Renal cortex interstitium (tissue), 15 donors: ENCODE measurements at places on chromosomes 11 and 22. TPM values are rescaled to one million over a fixed set of nuclear protein-coding genes. Genes with fewer than 3 reads are reported as not detected.

DNA sequence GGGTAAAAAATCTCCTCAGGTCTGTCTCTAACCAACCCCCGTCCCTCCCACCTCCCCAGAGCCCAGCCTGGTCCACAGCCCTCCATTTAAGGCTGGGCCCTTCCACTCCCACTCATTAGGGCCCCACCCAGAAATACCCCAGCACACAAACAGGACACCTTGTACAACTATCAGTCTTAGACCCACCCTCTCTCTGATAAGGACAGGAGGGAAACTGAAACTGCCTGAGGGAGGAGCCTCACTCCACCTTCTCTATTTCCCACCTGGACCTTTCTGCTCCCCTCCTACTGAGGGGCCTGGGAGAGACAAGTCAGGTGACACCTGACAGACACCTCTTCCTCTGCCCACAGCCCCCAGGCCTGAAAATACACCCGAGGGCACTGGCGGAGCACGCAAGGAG lies 90.2 kb downstream of the PLEKHA7 start:
- no peak for DNase-seq

- no peak for DNase-seq
Observed at GRCh38 chr11:66268952-66269905, 790 bp downstream of the RAB1B start.

Gene PRG3
- polyA plus RNA-seq = 0.23 TPM

Gene NPAS4
- 0.09 TPM for polyA plus RNA-seq

- no peak for DNase-seq
Observed at GRCh38 chr11:63762654-63763495, 5.7 kb downstream of the ZFTA start.

- DNase-seq = no peak
Observed at GRCh38 chr11:96051820-96052219, 127.9 kb upstream of the MTMR2 start.

DNA sequence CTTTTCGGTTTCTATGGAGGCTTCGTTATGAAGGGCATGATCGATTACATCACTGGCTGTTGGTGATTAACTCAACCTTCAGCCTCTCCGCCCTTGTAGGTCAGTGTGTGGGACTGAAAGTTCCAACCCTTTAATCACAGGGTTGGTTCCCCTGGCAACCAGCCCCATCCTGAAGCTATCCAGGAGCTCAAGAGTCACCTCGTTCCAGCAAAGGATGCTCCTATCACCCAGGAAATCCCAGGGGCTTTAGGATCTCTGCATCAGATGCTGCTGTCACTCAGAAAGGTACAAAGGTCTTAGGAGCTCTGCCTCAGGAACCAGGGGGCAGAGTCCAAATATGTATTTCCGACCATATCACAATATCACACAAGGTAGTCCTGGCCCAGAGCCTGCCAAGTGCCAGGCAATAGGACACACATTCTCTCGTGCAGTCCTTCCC lies 123.5 kb upstream of the PARVA start:
- DNase-seq = no peak

Gene HTR3A
- polyA plus RNA-seq = 0.22 TPM

- no peak for DNase-seq
Observed at GRCh38 chr11:794766-795633, 3.1 kb downstream of the SLC25A22 start.

- DNase-seq = no peak
Observed at GRCh38 chr22:27836181-27836580, 34.6 kb upstream of the MN1 start.

Gene TBX1
- polyA plus RNA-seq = 0.95 TPM

DNA sequence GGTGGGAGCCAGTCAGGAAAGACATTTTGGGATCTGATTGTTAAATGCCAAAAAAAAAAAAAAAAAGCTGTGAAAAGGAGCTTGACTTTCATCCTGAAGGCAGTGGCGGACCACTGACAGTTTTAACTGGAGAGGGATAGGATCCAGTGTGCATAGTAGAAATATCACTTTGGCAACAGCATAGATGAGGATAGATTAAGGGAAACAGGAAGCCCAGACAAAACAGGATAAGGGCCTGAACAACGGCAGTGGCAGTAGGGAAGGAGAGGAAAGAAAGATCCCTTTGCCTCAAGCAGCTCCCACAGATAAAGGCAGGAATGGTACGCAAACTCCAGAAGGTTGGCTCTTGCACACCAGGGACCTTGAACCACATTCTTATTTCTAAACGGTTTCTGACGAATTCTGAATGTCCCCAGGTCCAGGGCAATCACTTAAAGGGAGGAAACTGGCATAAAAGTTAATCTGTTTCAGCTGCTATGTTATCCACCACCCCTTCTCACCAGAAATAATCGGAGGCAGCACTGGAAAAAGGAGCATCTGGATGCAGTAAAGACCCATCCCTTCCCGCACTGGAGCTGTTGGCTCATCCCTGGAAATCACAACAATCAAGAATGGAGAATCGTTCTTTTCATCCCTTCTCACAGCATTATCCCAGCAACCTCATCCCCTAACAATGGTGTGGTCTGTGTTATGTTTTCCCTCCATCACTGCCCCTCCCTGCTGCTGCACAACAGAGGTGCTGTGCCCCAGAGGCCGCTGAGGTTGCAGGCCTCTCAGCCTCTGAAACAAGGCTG lies 99.1 kb downstream of the GAB2 start:
- DNase-seq = no peak

GRCh38 chr11:110862407-110862806 lies 150.2 kb upstream of the ARHGAP20 start:
- no peak for DNase-seq

Gene NCF4
- 2.4 TPM for polyA plus RNA-seq
